ENCODE measurements at places on chromosomes 4 and X. TPM values are rescaled to one million over a fixed set of nuclear protein-coding genes. Genes with fewer than 3 reads are reported as not detected.

DAPP1 gene
- not detected for total RNA-seq

TLR1 gene
- 3.6 TPM for total RNA-seq

GRSF1 gene
- 90.0 TPM for total RNA-seq

DNA sequence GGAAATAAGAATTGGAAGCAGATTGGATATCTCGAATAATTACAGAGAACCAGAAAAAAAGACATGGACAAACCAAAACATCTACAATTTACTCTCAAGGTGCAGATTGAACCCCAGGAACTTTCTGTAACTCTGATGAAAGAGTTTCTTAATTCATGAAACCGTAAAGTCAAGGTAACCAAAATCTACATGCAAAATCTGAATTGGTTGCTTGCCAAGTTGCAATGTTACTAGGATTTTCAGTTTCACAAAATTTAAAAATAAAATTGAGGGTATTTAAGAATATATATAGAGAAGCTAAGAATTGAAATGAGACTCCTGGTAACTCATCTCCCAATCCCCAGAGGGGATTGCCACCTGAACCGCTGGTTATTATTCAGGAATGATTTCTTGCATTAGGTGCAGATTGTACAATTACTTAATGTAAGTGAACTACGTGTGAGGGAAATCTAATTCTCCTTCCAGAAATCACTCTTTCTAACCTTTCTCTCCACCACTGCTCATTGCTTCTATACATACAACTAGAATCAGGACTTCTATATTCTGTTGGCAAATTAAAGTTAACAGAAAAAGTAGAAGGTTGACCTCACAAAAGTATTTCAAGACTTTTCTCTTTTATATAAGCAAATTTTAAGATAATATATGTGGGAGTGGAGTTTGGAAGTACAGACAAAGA is 221.5 kb upstream of the NDST4 start:
- no peak for DNase-seq

GRCh38 chr4:74311696-74312313 is 3.5 kb downstream of the EPGN start:
- peak; percentile 74 for DNase-seq

DNA sequence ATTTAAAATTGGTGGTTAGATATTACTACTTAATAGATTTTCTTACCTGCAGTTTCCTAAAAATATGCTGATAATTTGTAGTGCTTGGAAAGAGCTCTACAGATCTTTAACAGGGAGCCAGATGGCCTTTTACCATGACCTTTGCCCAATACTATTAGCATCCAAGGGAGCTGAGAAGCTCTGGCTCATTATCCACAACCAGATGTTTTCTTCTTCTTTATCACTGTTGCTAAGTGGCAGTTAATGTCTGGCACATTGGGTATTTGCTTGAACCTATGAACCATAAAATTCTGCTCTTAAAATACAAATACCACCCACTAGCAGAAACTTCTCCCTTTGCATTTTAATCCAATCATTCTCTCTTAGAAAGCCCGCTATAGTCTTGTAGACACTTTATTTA is 1480.3 kb downstream of the C4orf33 start:
- no peak for DNase-seq

DNA sequence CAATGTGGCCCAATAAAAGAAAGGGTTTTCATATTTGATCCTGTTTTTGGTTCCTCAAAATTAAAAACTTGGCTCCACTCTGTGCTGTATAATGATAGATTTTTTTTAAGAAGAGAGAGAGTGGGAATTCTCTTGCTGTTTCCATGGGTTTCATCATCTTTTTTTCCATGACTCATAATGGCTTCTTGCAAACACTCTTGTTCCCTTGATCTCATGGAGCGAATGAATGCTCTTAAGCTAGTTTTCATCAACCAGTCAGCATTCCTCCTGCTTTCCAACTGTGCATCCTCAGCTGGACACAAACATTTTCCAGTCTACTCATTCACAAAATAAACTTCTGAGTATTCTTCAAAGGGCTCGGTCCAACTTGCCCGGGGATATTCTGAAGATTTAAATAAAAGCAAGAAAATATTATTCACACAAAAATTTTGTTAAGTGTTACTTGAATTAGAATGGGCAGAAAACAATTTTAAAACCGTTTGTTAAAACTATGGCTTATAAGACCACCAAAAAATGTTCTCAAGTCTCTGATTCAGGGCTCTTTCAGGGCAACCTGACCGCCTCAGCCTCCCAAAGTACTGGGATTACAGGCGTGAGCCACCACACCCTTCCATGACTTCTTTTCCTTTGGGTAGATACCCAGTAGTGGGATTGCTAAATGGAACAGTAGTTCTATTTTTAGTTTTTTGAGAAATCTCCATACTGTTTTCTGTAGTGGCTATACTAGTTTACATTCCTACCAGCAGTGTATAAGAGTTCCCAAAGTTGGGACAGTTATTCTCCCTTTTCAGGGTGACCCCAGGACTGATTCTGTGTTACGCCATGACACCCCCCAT is 64.7 kb downstream of the TMEM156 start:
- peak; percentile 82 for DNase-seq

DNA sequence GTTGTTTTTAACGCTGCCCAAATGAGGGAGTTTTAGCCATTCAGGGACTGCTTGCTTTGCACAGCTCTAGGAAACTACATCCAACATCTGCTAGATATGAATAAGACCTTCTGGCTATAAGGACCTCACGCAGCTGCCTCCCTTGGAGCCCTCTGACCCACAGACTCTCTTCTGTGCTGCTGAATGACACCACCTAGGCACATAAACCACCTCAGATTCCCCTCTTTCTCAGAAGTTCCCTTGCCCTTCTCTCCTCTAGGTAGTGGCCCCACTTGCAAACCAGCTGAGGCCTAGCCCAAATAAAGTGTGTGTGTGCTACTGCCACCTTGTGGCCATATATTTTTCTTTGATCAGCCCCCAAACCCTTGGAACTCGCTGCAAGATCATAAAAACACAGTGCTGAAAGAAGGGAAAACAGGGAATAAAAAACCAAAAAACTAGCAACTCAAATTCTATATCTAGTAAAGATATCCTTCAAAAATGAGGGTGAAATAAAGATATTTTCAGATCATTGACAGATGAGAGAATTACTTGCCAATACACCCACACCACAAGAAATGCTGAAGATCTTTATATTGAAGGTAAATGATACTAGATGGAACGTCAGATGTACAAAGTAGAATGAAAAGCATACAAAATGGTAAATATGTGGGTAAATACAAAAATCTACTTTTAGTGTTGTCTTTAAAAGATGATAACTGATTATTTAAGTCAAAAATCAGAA is 265.9 kb downstream of the ADAMTS3 start:
- DNase-seq, result peak; percentile 39

DNA sequence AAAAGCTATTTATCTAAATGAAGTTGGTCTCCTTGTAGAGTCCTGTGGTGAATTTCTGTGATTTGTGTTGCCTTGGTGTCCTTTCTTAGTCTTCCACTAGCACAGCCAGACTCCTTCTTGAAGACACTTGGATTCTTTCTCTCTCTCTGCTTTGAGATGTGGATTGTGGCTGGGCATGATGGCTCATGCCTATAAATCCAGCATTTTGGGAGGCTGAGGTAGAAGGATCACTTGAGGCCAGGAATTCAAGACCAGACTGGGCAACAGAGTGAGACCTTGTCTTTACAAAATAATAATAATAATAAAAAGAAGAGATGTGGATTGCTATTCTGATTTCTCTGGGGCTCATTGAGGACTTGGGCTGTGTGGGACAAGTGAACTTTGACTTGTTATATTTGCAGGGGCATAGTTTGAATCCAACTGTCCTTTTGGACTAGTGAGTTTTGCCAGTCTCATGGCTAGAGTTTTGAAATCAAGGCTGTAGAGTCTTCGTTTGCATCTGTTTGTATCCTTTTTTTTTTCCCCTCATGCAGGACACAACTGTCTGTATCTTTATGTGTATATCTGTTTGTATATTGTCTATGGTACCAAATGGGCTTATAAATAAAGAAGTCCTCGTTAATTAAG is 11.1 kb upstream of the SMIM14 start:
- no peak for DNase-seq

DNA sequence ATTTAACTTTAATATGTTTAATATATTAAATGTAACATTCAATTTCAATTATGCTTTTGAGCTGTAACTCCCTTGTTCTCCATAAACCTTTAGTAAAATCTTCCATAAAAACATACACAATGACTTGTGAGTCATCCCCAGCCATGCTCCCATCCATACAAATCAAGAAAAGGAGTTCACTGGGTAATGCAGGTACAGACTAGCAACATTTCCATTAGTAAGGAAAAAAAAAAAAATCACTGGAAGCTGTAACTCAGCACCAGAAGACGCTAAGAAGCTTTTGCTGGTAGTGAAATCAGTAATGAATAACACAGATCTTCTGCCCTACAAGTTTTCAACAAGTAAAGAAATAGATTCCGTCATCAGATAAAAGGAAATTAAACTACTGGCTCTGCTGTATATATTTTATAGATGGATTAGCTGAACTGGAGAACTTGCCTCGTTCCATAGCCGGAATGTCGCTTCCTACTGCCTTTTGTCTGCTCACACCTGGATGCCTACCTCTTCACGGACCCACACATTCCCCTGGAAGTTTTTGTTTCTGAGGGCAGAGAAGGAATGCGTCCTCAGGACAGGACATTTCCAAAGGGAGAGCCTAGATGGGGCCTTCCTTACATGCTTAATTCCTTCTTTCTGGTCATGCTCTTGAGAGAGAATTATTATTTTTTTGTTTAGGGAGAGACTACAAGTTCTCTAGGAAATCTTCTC is 298.4 kb upstream of the ANKRD50 start:
- DNase-seq, result no peak

DNA sequence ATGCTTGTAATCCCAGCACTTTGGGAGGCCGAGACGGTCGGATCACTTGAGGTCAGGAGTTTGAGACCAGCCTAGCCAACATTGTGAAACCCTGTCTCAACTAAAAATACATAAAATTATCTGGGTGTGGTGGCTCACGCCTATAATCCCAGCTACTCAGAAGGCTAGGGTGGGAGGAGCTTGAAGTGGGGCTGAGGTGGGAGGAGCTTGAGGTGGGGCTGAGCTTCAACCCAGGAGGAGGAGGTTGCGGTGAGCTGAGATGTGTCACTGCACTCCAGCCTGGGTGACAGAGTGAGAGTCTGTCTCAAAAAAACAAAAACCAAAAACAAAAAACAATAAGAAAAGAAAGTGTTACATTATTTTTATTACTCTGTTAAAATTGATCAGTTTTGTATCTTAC is 1164.4 kb upstream of the IGFBP7 start:
- no peak for DNase-seq

GRCh38 chr4:73895201-73896175 is 26.3 kb downstream of the CXCL1 start:
- DNase-seq, result no peak

All from NCI-H460 (cell line).